SK-N-DZ (cell line): ENCODE measurements at places on chromosomes 2 and 18.
A peak's percentile ranks its signal among the peaks of the same experiment; 100 is the strongest.

DNA sequence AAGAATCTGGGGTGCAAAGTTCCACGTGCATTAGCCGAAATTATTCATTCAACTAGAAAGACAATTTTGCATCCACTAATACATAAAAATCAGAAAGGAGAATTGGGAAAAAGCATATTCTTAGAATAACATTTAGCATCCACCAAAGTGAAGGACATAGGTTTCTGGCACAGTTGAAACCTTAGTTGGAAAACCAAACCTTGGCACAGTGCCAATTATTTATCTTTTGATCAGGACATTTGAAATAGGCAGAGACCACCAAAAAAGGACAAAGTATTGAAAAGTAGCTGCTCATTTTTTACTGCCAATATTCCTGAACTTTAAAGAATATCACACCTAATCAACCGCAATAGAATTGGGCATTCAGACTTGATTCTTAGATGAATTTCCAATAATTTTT is 25.5 kb upstream of the NFU1 start:
- DNase-seq = no peak

GRCh38 chr2:69062307-69062962 is 49.5 kb downstream of the ANTXR1 start:
- no peak for DNase-seq

- no peak for DNase-seq
These were observed 6.1 kb upstream of the AMMECR1L start for GRCh38 chr2:127891811-127892210.

GRCh38 chr2:38068234-38068633 is 7.7 kb downstream of the CYP1B1 start:
- DNase-seq = peak; percentile 8

GRCh38 chr2:6310256-6311215 is 555.2 kb downstream of the CMPK2 start:
- DNase-seq = peak; percentile 78

DNA sequence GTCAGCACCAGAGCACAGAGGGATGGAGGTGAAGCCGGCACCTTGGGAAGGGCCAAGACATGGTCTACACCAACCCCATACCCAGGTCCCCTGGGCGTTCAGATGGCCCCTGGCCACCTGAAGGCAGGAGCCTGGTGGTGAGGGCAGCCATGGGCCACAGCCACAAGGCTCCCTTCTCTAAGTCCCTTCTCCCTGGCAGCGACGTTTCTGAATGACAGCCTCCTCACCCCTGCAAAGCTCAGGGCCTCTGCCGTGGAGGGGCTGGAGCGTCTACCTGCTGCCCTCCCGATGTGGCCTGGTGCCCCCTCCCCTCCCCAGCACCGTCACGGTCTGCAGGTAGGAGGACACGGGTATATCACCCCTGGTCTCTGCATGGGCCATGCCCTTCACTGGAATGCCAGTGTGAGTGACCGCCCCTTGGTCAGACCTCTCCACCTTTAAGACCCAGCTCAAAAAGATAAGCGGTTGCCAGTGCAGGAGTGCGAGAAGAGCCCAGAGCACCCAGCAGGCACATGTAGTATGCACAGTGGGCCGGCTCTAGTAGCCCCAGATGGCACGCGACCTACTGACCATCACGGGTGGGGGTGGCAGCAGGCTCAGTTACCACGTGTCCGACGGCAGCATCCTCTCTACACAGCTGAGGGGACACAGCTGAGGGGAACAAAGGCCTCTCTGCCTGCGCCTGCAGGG is 46.6 kb downstream of the HS6ST1 start:
- no peak for DNase-seq

DNA sequence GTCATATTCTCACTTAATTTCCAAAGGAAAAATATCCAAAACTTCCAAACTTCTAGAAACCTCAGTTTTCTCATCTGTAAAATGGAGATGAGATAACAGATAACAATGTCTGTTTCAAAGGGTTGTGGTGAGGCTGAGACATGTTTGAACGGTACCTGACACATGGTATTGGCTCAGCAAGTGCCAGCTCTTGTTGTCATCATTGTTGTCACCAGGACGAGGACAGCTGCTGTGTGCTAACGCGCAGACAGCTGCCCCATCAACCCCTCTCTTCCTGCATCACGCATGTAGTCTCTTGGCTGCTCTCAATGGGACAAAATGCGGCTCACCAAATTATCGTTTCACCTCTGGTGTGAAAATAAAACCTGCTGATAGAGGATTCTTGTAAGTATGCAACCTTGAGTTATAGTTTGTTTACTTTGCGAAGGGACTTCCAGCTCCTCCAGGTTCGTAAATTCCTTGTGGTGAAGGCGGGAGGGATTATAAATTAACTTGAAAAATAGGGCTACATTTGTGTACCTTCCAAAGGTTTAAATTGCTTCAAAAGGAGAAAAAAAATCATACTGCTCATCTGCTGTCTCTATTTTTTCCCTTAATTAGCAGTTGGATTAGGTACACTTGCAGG is 605.4 kb downstream of the BCL11A start:
- DNase-seq = no peak

DNA sequence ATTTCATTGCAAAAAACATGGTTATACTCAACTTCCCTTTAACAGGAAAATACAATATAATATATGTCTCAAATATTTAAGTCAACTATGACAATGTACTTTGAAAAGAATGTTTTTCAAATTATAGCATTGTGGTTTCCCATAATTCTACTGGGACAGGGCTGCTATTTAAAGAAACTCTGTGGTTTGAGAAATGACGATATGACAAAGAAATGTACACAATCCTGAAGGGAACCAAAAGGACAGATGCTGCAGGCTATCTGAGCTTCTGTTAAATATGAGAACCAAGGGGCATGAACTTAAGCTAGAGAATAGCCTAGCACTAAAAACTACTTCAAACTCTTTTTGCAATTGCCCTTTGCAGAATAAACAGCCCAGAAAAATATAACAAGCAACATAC is 415.9 kb downstream of the GRB14 start:
- DNase-seq = no peak

DNA sequence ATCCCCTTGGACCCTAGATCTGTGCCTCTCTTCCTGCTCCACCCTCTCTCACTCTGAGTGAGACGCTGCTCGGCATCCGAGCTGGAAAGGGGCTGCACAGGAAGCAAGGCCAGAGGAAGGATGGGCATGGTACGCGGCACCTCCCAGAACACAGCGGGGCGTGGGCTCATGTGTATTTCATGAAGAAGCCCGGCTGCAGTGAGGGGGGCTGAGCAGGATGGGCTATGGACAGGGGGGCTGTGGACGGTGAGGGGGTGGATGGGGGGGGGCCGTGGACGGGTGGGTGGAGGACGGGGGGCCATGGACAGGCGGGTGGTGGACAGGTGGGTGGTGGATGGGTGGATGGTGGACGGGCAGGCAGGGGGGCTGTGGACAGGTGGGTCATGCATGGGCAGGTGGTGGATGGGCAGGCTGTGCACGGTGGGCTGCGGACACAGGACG is 28.5 kb downstream of the SLC66A2 start:
- DNase-seq = no peak

DNA sequence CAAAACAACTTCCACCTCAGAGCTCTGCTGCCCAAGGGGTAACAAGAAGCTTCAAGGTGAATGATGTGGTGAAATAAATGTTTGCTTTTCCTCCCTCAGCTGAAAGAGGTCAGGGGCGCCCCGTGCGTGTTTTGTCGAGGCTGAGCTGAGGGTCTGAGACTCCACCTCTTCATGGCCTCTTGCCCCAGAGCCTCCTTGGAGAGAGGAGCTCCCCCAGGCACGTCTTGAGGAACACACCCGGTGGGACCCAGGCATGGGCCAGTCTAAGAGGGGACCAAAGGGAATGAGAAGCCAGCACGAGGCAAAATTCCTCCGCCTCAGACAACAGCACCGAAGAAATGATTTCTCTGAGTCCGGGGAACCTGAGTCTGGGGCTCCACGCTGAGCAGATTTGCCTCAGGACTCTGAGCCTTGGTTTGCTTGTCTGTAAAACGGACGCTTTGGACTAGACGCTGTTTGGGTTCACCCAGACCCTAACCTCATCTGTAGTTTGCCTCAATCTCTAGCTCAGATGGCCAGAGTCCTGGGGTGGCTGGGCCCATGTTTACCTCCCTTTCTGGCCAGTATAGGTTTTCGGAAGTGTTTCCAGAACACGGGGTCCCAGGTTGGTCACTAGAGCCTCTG is 56.4 kb upstream of the ODC1 start:
- no peak for DNase-seq

DNA sequence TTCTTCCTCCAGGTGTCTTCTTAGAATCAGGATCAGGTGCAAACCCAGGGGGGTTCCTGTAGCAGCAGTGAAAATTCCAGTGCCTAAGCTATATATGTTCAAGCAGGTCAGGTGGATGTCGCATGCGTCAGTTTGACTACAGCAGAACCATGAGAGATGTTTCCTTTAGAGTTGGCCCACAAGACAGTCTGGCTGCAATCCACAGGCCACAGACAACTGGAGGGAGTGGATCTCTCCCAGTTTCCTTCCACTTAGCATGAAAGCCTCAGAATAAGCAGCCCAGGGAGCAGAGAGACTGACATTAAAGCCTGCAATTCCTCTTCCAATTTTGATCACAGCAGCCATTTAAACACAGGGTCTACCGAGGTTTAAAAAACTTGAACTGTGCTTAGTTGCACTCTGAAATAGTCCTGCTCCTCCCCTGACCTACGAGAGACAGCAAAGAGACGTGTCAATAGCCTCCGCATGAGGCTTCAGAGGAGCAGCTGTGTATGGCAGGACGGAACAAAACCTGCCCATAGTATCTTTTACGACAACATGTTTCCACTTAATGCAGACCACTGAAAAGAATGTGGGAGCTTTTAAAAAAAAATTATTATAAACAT is 988 bp upstream of the KCNE4 start:
- DNase-seq = no peak

GRCh38 chr2:190468814-190469569 is 60.8 kb downstream of the MFSD6 start:
- DNase-seq = peak; percentile 89

- peak; percentile 29 for DNase-seq
These were observed 50.8 kb downstream of the ATOH8 start for GRCh38 chr2:85804583-85804982.

DNA sequence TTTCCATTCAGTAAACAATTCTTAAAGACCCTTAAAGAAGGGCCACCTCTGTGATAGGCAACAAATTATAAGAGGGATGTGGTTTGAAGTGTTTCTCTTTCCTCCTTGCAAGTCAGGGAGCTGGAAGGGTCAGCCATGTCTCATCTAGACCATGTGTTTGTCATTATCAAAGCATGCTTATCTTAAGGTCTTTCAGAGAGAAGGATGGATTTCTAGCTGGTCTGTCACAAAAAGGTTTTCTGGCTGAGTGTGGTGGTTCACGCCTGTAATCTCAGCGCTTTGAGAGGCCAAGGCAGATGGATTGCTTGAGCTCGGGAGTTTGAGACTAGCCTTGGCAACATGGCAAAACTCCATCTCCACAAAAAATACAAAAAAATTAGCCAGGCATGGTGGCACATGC is 59.2 kb upstream of the PEX13 start:
- DNase-seq = no peak
